ENCODE measurements at places on chromosomes 7 and 10.

- DNase-seq = no peak
Measured at GRCh38 chr10:123778719-123779517, 112.7 kb downstream of the CPXM2 start.

DNA sequence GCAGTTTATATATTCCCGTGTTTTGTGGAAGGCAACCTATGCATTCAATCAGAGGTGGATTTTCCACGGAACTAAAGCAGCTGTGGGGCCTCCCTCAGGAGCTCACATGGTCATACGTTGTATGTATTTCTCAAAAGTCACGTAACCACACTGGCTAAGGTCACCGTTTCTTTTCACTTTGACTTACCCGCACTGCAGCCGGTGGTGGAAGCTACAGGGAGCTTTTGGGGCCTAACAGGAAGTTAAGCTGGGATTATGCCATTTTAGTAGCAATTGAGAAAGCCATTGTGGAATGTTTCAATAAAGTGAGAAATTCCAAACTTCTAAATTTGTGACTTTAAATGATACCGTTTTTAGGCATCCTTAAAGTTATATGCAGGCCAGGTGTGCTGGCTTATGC is 111.2 kb upstream of the KLF6 start:
- DNase-seq = no peak

GRCh38 chr7:92809397-92809759 is 27.0 kb downstream of the CDK6 start:
- DNase-seq = no peak

DNA sequence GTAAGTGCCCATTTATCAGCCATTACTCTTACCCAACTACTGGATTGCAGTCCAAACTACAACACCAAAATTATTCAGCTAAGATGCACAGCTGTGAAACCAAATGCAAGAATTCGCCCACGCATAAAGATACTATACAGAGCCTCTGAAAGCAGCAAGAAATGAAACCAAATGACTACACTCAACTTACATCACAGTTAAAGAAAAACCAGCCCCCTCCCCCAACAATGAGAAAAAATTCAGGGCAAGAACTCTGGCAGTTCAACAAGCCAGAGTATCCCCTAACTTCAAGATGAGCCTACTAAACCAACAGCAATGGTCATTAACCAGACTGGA is 209.1 kb upstream of the VWC2 start:
- no peak for DNase-seq

DNA sequence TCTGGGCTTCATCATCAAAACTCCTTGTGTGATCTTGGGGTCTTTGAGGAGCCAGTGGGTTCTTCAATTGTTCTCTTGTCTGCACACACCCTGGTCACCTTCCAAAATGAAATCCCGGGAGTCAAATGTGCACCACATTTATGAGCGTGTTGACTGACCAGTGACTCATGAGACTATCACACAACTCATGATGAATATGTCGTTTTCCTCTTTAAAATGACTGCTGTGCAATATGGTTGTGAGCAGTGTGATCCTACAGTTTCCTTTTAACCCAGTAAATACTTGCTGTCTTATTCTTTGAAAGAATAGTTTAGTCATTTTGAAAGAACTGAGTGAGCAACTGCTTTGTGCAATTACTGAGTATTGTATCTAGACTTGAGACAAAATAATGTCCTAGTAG is 149.2 kb downstream of the DYNC1I1 start:
- DNase-seq = no peak

GRCh38 chr7:82593780-82594179 is 150.2 kb upstream of the CACNA2D1 start:
- DNase-seq = no peak

- peak; percentile 87 for DNase-seq
Measured at GRCh38 chr10:35090162-35090954, at the start of gene CUL2. Gene CUL2, minus strand, starts transcription at chr10:35090341. Its CDS starts 19,024 bp downstream, at chr10:35071317.

- DNase-seq = no peak
Measured at GRCh38 chr7:131995324-131995723, 438.9 kb upstream of the PODXL start.

DNA sequence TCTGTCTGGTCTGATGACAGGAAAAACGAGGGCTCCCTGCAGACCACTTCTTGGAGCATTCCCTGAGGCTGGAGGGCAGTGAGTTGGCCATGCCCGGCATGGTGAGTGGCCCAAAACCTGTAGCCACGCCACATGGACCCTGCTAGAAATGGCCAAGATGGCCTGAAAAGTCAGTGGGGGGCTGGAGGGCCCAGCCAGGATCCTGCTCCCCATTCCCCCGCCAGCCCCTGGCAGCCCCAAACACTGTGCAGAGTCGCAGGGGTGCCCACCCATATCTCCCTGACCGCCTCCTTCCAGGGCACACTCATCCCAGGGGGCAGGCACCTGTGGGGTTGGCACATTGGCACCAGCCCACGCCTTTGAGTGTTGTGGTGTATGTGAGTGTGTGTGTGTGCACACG is 18.7 kb upstream of the PPP2R2D start:
- DNase-seq = no peak

DNA sequence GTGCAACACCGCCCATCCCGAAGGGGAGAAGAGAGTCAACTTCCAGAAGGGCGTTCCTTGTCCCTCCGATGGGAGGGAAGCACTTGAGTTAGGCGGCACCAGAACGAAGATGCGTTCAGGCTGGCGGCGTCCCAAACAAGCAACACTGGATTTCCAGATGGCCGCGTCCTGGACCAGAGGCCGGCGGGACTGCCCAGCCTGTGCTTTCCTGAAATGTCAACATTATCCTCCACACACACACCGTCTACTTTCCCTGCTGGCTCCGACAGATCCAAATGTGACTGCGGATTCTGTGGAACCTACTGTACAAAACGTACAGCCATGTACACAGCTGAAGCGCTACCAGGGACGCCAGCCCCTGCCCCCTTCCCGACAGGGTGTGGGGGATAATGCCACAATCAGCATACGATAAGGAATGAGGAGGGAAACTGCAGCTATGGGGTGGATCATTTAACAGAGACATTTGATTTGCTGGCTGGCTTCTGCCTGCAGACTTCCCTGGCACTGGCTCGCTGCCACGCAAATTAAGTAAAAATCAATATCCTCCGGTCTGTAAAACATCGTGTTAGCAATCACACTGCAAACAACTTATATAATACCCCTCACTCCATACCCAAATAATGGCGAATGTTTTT is 82.1 kb downstream of the ZRANB1 start:
- DNase-seq = peak; percentile 81

Data from BE2C (cell line).